ENCODE measurements at places on chromosomes 3 and 15.
A peak's percentile ranks its signal among the peaks of the same experiment; 100 is the strongest.

GRCh38 chr3:161371441-161372320 is at the start of gene SPTSSB:
Gene SPTSSB (minus strand): TSS chr3:161371517. CDS start chr3:161346323, 25,194 bp downstream.
- DNase-seq = peak; percentile 46

DNA sequence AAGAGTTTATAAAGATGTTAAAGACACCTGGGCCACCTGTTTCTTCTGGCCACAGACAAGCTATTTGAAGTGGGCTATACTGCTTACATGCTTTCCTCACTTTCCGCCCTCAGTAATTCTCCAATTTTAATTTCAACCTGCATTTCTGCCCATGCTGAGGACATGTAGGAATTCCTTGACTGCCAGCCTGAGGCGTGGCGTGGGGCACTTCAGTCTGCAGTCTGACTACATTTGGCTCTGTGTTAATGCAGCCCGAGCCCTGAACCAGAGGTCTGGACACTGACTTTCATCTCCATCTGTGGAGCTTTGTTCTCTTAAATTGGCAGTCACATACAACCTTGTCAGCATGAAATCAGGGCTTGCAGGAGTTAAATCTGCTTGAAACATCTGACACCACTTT is 8.5 kb downstream of the UQCC5 start:
- no peak for DNase-seq

- DNase-seq = no peak
Measured at GRCh38 chr3:73228959-73229358, 167.5 kb downstream of the EBLN2 start.

- DNase-seq = no peak
Measured at GRCh38 chr15:45087513-45087912, 26.5 kb downstream of the DUOX2 start.

DNA sequence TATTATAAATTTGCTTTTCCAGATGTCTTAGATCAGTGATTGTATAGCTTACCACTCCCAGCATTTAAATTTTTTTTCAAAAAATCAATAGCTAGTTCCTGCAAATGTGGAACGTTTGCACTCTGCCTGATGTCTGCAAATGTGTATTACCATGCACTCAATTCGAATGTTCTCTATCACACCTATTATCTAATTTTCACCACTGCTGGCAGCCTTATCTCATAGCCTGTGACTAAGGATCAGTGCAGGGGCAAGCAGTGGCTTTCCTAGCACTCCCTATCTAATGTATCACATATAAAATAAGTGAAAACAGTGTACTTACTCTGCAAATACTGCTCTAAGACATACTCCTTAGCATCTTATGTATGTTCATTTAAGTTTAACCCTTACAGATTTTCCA is 196.3 kb upstream of the PLSCR5 start:
- no peak for DNase-seq

GRCh38 chr3:98734306-98734705 is 28.8 kb upstream of the ST3GAL6 start:
- DNase-seq = no peak

- no peak for DNase-seq
Measured at GRCh38 chr15:29364426-29365078, 94.9 kb upstream of the NSMCE3 start.

GRCh38 chr15:95291898-95292472 is 1038.5 kb upstream of the NR2F2 start:
- peak; percentile 12 for DNase-seq

DNA sequence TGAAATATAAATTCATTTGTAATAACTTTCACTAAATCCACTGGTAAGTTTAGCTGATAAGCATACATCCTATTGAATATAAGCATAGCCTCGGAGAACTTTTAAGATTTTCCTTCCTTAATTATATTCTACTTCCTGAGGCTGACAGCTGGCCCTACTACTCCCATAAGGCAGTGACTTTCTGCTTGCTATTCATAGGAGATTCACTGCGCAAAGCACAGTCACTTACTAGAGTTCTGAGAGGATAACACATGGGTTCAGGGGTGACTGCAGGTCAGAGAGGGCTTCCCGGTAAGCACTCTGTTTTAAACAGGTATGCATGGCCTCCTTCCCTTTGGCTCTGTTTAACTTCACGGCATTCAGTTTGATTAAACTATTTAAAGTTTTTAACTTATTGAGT is 75.8 kb downstream of the FAIM start:
- no peak for DNase-seq

GRCh38 chr3:124969190-124969589 is 34.6 kb upstream of the MUC13 start:
- no peak for DNase-seq

DNA sequence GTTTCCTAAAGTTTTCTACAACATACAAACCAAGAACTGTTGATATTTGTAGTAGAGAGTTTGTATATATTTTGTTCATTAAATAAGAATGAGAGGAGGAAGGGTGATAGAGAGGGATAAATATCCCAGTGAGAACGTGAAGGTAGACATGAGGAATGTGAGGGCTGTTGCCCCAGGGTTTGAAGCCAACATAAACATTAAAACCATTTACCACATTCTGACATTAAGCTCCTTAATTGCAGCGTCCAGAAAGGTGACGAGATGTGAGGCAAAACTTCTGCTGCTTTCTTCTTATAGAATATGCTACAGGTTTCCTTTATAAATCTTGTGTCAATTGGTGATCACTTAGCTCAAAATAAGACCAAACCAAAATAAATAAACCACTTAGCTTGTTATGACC is 267.8 kb upstream of the CNTN4 start:
- no peak for DNase-seq

GRCh38 chr3:76352051-76352450 is 566.7 kb upstream of the ZNF717 start:
- DNase-seq = no peak

GRCh38 chr3:43255662-43256061 is 30.7 kb upstream of the SNRK start:
- no peak for DNase-seq

DNA sequence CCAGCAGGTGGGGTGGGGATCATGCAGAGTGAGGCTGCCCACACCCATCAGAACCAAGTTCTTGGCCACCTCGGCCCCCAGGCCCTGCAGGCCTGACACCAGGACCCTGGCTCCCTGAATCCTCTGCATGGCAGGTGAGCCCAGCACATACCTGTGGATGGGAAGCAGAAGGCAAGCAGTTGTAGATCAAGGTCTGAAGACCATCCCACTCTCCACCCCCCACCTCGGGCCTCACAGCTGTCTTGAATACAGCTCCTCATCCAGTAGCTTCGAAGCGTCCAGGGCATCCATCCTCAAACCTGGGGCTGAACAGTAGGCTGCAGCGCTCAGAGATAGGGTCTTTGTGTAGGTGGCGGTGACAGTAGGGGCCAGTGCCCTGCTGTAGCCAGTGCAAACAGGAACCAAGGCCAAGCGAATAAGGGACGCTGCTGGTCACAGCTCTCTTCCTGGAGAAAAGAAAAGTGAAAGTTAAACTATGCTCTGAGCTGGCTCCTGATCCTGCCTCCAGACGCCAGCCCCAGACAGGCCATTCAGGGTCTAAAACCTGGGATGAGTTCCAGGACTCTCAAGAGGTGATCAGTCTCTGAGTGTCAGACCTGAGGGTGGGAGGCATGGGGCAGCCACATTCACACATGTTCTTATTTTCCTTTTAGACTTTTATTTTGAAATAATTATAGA is at the start of gene UBA7:
TSS of gene UBA7 (minus strand) at position 457 of the 678 bp plus-strand sequence. CDS start at position 291, 166 bp downstream.
- peak; percentile 54 for DNase-seq

GRCh38 chr3:143413372-143413771 is 293.8 kb downstream of the CHST2 start:
- no peak for DNase-seq

DNA sequence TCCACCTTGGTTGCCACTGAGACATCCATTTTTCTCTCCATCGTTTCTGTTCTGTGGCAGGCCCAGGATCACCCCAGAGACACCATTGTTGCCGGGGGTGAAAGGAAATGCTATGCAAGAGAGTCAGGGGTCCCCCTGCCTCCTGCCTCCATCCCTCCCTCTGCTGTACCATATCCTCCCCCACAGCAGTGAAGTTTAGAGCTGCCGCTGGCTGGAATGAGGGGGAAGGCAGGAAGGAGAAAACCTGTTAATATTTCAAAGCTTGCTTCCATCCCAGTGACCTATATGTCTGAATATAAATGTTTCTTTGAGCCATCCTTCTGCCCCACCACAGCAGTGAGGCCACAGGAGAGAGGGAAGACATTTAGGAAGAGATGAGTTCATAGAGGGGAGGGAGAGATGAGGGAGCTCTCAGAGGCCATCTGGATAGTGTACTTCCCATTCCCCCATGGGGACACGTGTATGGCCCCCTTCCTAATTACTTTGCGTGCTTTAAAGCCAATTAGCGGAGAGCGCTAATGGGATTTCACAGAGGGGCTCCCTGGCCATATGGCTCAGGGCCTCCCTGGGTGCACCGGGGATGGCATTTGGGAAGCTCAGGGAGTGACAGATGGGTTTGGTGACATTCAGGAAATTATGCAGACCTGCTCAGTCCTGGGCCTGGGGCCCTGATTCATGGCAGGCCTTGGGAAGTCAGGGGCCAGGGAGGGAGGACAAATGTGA is 40.4 kb upstream of the CHRNB4 start:
- DNase-seq = no peak

GRCh38 chr15:83733691-83734090 is 79.8 kb downstream of the ADAMTSL3 start:
- DNase-seq = no peak

GRCh38 chr15:42279234-42279723 is 6.0 kb upstream of the TMEM87A start:
- DNase-seq = no peak

DNA sequence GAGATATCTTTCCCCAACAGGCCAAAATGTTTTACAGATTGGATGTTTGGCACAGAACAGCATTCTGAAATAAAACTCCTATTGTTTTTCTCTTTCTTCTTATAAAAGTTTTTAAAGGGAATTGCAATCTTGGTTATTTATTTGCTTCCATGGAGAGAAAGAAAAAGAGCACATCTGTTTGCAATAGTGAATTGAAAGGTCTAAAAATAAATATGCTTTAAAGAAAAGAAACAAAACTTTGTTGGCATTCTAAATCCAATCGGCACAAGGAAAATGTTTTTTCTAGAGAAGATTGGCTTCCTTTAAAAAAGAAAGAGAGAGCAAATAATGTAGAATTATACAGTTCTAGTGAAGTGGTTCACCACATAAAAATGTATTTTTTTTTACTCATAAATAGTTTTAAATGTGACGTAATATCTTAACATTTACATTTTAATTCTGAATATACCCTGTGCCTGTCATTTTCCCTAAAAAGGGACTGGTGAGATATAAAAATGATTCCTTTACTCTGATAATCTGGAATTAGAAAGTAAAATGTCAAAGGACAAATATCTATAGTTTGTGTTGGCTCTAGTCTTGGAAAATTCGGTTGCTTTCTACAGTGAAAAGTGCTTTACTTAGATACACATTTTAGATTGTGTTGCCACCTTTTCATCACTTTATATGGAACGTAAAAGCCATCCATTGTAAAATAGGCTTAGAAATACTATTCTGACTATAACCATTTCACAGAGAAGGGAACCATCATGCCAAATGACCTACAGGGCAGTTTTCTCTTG is 257.4 kb upstream of the CBLB start:
- DNase-seq = no peak

GRCh38 chr3:31444220-31445142 is 88.2 kb upstream of the STT3B start:
- no peak for DNase-seq

GRCh38 chr3:112640276-112640929 is 540 bp downstream of the CCDC80 start:
- DNase-seq = no peak

- no peak for DNase-seq
Measured at GRCh38 chr3:181741417-181741816, 29.7 kb downstream of the SOX2 start.

DNA sequence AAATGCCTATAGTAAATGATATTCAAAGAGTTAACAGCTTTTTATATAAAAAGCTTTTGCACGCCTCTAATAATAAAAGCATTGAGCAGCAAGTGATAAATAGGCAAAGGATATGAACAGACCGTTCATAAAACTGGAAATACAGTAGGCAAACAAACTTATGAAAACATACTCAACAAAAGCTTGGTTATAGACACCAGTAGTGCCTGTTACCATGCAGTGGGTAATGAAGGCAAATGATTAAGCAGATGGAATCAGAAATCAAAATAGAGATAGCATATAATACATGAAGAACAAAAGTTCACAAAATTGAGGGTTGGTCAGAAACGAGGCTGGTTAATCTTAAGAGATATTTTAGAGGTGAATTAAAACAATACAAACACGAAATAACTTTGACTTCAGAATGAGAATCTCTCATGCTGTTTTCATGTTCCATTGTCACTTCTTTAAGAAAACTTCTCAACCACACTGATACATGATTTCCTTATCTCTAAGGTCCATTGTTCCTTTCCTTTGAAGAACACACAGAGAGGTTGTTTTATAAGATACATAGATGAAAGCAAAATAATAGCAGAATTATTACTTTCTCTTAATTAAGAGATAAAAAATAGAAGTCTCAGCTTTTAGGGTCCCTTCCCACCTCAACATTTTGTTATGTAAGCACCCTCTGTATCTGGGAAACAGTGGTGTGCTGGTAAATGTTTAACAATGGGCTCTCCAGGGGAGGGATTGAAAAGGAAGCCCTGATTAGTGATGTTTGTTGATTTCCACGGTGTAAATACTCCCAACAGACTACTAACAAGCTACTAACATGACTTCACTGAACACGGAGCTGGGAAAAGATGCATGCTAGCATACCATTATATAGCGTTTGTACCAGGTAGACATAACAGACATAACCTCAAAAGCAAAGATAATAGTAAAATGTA is 12.6 kb downstream of the RASGRP1 start:
- DNase-seq = no peak

DNA sequence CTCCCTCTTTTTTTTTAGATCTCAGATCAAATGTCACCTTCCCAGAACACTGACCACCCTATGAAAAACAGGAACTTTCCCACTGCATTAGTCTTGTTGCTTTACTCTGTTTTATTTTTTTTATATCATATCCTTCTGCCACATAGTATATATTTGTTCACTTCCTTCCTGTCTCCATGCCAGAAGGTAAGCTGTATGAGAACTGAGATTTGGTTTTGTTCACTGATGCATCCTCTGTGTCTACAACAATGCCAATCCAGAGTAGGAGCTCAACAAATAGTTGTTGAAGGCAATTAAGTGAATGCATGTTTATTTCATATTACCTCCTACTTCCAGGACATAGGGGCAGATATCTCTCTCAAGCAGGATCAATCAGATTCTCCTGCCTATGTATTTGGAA is 114.4 kb downstream of the TPRG1 start:
- no peak for DNase-seq

DNA sequence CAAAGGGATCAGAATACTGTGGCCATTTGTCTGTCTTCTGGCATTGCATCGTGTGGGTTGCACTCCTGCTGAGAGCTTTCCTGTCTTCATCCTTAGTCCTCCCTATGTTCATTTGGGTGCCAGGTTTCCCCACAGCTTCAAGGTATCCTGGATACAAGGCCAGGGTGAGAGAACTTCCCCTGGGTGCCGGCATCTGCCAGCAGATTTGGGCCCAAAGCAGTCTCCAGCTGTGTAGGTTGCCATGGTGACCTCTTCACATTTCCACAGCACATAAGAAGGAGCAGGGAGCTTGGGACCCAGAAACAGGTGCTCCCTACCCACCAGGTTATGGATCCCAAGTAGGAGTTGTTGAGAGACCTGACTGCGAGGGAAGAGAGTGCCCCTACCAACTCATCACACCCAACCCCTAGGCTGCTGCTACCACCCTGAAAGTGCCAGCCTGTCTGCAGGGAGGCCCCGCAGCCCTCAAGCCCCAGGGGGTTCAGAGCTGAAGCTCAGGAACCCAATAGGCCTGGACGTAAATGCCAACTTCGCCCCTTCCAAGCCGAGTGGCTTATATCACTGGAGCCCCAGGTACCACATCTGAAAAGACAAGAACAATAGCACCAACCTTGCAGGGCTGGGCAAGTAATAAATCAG is 19.9 kb downstream of the TTC21A start:
- DNase-seq = no peak
